ENCODE measurements at places on chromosomes 3 and 15. TPM values are rescaled to one million over a fixed set of nuclear protein-coding genes. Genes with fewer than 3 reads are reported as not detected.

The ADAMTS17 gene
- total RNA-seq = 5.3 TPM

The SRGAP3 gene
- total RNA-seq = 14.9 TPM

The AGTR1 gene
- total RNA-seq = not detected

The ERICH6 gene
- 0.35 TPM for total RNA-seq

The A4GNT gene
- total RNA-seq = not detected

The CSNK1G1 gene
- 26.2 TPM for total RNA-seq

The BAHD1 gene
- total RNA-seq = 41.8 TPM

The GJD2 gene
- total RNA-seq = not detected

The TMEM212 gene
- total RNA-seq = not detected

The SERINC4 gene
- total RNA-seq = not detected

The STXBP5L gene
- not detected for total RNA-seq

The HTR3E gene
- not detected for total RNA-seq

The KBTBD13 gene
- not detected for total RNA-seq

The SKOR1 gene
- 2.9 TPM for total RNA-seq

The LRRIQ4 gene
- not detected for total RNA-seq

The NR1I2 gene
- 0.13 TPM for total RNA-seq

The DNAH12 gene
- 0.21 TPM for total RNA-seq

The TTC23 gene
- total RNA-seq = 1.0 TPM

The LRRC2 gene
- total RNA-seq = not detected

The GPR176 gene
- not detected for total RNA-seq

The EEFSEC gene
- 17.6 TPM for total RNA-seq

The ZNF106 gene
- total RNA-seq = 52.2 TPM

The PIK3CB gene
- 18.0 TPM for total RNA-seq

The C3orf85 gene
- not detected for total RNA-seq

The LIPC gene
- 5.3 TPM for total RNA-seq

The ATP6V1A gene
- 26.3 TPM for total RNA-seq

The ARMC8 gene
- total RNA-seq = 86.4 TPM

The CLDN18 gene
- total RNA-seq = not detected

The FRMD5 gene
- total RNA-seq = not detected

The EOMES gene
- 64.0 TPM for total RNA-seq

The ZNF501 gene
- total RNA-seq = 0.40 TPM

The HEXA gene
- 172 TPM for total RNA-seq

The ZNF774 gene
- 0.34 TPM for total RNA-seq

The CGNL1 gene
- not detected for total RNA-seq

The CCRL2 gene
- total RNA-seq = 3.0 TPM

The ALDH1A2 gene
- total RNA-seq = 2.8 TPM

The COL7A1 gene
- 0.54 TPM for total RNA-seq

All from natural killer cell (primary cell).